ENCODE measurements at places on chromosomes 16 and 17. TPM values are rescaled to one million over a fixed set of nuclear protein-coding genes. Genes with fewer than 3 reads are reported as not detected.

Gene CD300LB
- 0.59 TPM for total RNA-seq

- no peak for DNase-seq
These were observed at the start of gene APOH for GRCh38 chr17:66228887-66229782. APOH (minus strand) TSS chr17:66229415; CDS start chr17:66229379, 36 bp downstream.

DNA sequence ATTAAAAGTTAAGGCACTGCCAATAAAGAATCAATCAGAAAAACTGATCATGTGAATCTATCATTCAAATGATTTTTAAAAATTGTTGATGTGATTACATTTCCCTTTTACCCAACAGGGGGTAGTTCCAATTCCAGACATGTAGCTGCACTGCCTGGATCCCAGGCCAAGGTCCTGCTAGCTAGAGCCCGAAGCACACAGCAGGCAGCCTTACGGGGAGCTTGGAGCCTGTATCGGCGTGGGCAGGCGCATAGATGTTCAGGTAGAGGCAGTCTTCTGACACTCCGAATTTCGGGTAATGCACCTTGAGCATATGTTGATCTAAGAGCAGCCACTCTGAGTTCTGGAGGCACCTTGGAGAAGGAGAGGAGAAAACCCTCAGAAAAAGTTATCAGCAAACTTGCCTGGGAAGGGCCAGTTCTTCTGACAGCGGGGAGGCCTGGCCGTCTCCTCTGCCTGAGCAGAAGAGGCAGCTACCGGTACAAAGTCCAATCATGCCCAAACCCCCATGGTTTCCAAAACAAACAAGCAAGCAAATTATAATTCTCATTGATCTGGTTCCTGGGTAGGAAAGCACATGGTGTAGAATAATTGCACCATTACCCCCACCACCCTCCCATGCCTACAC lies 3.6 kb downstream of the CES5A start:
- DNase-seq, result no peak

- no peak for DNase-seq
These were observed 120.4 kb downstream of the PARN start for GRCh38 chr16:14509675-14510132.
